Astrocyte (in vitro differentiated cells and primary cell): ENCODE measurements at places on chromosomes 5 and 9. TPM values are rescaled to one million over a fixed set of nuclear protein-coding genes. Genes with fewer than 3 reads are reported as not detected.
A peak's percentile ranks its signal among the peaks of the same experiment; 100 is the strongest.

Gene CENPK
- 5.6 and 7.0 TPM in 2 replicates for total RNA-seq

Gene TRPM3
- 0.14 and 0.22 TPM in 2 replicates for total RNA-seq

GRCh38 chr9:99867968-99868367 is 38.5 kb upstream of the STX17 start:
- DNase-seq: no peak
- no peak overlapping the region for H3K4me3 ChIP-seq
- no peaks in the 10 kb centered on the region for H3K27me3 ChIP-seq
- H3K27ac ChIP-seq: no peak overlapping the region
- no peaks in the 10 kb centered on the region for H3K36me3 ChIP-seq

DNA sequence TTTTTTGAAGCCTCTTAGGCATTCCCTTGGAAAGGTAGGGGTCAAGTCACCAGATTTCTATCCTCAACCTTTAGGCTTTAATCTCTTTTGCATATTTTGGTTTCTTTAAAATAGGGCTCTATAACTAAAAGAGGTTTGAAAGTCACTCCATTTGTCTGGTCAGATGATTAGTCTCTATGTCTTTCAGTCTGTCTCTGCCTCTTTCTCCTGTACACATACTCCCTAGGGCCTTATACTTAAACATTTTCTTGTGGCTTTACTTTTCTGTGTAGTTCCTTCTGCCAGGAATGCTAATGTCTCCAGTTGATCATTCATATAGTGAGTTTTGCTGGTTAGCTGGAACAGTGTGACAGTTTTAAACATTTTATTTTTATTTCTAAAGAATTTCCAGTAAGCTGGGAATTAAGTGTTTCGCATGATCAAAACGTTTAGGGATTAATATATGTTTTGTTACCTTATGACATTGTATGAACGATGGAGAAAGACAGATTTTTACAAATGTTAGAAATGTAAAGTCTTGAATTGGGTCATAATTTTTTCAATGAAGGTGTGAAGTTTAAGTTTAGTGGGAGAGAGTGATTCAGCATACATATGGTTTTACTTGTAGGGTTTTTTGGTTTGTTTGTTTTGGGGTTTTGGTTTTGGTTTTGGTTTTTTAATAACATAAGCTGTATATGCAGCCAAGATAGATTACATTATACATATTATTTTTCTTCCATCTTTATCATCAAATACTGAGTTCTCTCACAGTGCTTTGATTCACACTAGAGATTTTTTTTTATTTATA is 90.6 kb downstream of the ZCCHC7 start:
- DNase-seq: no peak
- no peaks in the 10 kb centered on the region for H3K27me3 ChIP-seq
- H3K36me3 ChIP-seq: no peaks in the 10 kb centered on the region

DNA sequence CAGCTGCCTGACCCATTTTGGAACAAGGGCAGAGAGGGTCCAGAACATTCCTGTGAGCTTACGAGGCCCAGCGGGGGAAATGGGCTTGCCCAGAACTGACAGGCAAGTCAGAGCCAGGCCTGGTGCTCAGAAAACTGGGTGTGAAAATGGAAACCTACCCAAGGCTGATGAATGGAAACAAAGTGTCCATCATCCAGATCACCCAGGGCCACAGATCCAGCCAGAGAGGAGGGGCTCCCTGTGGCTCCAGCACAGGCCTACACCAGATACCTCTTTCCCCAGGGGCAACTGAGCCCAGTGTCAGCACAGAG is 3.1 kb downstream of the CLTB start:
- H3K36me3 ChIP-seq: no peaks in the 10 kb centered on the region
- H3K4me1 ChIP-seq: peaks cover 11% of the 10 kb centered on the region
- no peak for DNase-seq

- no peaks in the 10 kb centered on the region for H3K27me3 ChIP-seq
- DNase-seq: no peak
- no peaks in the 10 kb centered on the region for H3K36me3 ChIP-seq
Measured at GRCh38 chr5:62093411-62093810, 212.6 kb upstream of the KIF2A start.

DNA sequence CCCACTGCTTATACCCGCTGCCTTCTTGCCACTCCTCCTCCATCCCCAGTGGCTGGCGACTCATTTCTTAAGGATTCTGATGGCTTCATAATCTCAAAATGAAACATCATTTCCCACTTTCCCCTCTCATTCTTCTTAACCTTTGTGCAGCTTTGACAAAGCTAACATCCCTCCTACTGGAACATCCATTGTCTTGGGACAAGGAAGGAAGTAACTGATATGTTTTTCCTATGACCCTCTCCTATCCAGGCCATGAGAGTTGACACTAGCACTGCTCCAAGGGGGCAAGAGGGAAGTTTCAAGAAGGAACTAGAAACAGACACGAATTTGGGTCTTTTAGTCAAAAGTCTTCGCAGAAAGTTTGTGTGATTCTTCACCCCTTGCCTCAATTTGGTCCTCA is 71.7 kb upstream of the SNX2 start:
- H3K36me3 ChIP-seq: no peaks in the 10 kb centered on the region
- H3K4me3 ChIP-seq: no peak overlapping the region
- no peaks in the 10 kb centered on the region for H3K27me3 ChIP-seq

Gene ANKRD31
- 0.07 and 0.14 TPM in 2 replicates for total RNA-seq

DNA sequence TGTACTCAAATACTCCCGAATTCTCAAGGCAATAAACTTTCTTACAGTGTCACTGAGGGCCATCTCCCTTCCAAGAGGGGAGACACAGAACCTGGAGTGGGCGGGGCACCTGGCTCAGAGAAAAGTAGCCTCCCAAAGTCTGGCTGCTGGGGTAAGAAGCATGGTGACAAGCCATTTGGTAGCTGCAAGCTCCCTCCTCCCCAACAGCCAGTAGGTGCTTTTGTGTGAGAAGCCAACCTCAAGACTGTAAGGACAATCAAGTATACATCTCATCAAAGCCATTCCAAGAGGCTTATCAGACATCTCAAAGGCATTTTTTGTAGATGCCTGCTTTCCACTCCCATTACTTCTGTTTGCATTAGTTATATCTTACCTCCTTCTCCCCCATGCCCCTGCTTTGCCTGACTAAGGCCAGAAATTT is 1.4 kb downstream of the DAB2 start:
- no peaks in the 10 kb centered on the region for H3K36me3 ChIP-seq
- H3K4me1 ChIP-seq: peaks cover 44% of the 10 kb centered on the region
- DNase-seq: peak; percentile 39
- peak overlapping the region; percentile 95 for H3K27ac ChIP-seq

Gene KCNV2
- total RNA-seq: not detected in 2 replicates

GRCh38 chr5:94522117-94522516 is 96.3 kb downstream of the KIAA0825 start:
- no peak overlapping the region for H3K4me3 ChIP-seq
- no peak for DNase-seq
- peaks cover 4% of the 10 kb centered on the region for H3K4me1 ChIP-seq
- no peaks in the 10 kb centered on the region for H3K36me3 ChIP-seq
- no peaks in the 10 kb centered on the region for H3K27me3 ChIP-seq

DNA sequence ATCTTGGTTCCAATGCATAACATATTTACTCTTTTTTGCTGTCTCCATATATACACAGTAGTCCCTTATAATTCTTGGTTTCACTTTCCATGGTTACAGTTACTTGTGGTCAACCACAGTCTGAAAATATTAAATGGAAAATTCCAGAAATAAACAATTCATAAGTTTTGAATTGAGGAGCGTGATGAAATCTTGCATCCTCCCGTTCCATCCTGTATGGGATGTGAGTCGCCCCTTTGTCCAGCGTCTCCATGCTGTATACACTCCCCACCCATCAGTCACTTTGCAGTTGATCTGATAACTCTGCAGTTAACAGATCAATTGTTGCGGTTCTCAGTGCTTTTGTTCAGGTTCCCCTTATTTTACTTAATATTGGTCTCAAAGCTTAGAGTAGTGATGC is 11.5 kb upstream of the FAF2 start:
- H3K36me3 ChIP-seq: no peaks in the 10 kb centered on the region
- no peak overlapping the region for H3K27ac ChIP-seq
- no peak overlapping the region for H3K4me3 ChIP-seq
- peaks cover 8% of the 10 kb centered on the region for H3K4me1 ChIP-seq

DNA sequence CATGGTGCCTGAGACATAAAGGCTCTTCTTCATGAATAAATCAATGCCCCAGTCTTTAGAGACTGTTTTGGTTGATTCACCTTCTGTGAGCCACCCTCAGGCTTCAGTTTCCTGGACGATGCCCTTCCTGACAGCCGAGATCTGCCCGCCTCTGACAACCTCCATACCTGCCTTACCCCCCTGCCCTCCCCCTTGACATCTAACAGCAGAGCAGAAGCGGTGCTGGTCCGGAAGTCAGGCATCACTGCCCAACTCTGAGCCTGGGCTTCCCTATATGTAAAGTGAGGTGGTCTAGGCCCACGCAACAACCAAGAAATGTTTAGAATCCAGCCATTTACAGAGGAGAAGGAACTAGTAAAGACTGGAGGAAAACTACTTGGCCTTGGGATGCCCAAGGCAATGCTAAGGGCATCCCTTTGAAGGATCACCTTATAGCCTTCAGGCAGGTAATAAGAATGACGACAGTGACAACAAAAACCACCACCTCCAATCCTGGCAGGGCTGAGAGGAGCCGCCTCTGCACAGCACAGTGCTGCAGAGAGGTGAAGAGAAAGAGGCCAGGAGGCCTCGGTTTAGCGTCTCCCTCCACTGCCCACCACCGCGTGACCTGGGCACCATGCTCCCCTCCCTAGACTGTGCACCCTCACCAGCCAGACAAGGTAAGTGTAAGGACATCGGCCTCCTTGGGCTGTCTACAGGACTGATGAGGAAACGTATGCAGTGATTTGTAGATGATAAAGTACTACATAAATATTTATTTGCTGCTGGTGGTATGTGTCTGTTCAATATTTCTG is 35.3 kb upstream of the GABBR2 start:
- H3K4me3 ChIP-seq: no peak overlapping the region
- H3K27me3 ChIP-seq: no peaks in the 10 kb centered on the region
- H3K4me1 ChIP-seq: peaks cover 3% of the 10 kb centered on the region

Gene INSL6
- not detected in 2 replicates for total RNA-seq

- H3K27ac ChIP-seq: no peak overlapping the region
- peaks cover 9% of the 10 kb centered on the region for H3K4me1 ChIP-seq
- no peaks in the 10 kb centered on the region for H3K27me3 ChIP-seq
- H3K36me3 ChIP-seq: no peaks in the 10 kb centered on the region
- DNase-seq: peak; percentile 40
Measured at GRCh38 chr9:136255166-136255538, 9.5 kb upstream of the QSOX2 start.

DNA sequence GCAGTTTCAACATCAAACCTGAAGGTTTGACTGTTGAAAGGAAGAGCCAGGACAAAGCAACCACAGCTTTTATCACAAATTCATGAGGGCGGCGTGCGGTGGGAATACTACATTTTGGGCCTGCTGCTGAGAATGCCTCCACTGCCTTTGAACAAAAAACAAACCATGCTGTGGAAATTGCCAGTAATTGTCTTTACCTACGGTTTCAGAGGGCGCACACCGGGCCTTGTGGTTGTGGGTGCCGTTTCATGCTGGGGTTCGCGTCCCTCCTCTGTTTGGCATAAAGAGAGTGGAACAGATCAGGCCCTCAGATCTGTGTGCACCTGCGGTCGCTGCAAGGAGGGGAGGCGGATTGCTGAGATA is 27.6 kb upstream of the TCF7 start:
- H3K27ac ChIP-seq: no peak overlapping the region
- H3K4me1 ChIP-seq: peaks cover 11% of the 10 kb centered on the region
- H3K4me3 ChIP-seq: no peak overlapping the region
- no peaks in the 10 kb centered on the region for H3K36me3 ChIP-seq

- no peak overlapping the region for H3K4me3 ChIP-seq
- H3K27me3 ChIP-seq: no peaks in the 10 kb centered on the region
- no peak overlapping the region for H3K27ac ChIP-seq
- H3K36me3 ChIP-seq: no peaks in the 10 kb centered on the region
Measured at GRCh38 chr5:151208481-151208914, 15.4 kb downstream of the CCDC69 start.

GRCh38 chr5:147504011-147504410 is 5.9 kb downstream of the DPYSL3 start:
- H3K36me3 ChIP-seq: no peaks in the 10 kb centered on the region
- no peak overlapping the region for H3K4me3 ChIP-seq
- DNase-seq: peak; percentile 80
- H3K27me3 ChIP-seq: no peaks in the 10 kb centered on the region
- peaks cover 25% of the 10 kb centered on the region for H3K4me1 ChIP-seq

Gene PDZD2
- total RNA-seq: 6.5 and 10.3 TPM in 2 replicates

DNA sequence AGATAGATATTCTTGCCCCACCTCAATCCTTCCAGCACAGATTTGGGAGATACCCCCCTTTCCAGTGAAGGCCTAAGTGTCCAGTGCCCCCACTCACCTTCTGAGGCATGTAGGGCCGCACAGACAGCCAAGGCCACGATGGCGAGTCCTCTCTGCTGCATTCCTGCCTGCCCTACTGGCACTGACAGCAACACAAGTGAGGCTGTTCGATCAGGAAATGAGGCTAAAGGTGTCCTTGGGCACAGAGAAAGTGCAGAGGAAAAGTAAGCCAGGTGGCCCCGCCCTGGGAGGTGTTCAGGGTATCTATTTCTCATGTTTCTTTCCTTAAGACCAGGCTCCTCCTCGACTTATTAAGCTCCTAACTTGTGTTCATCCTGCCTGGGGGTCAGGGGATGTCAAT is at the start of gene CCL28:
Gene CCL28 (minus strand): TSS at position 236 of the 400 bp plus-strand sequence. CDS start 75 bp downstream, at position 161.
- no peaks in the 10 kb centered on the region for H3K4me1 ChIP-seq
- DNase-seq: no peak
- no peak within 1 kb of the TSS for H3K4me3 ChIP-seq
- H3K27ac ChIP-seq: no peak within 1 kb of the TSS
- H3K27me3 ChIP-seq: no peaks in the 10 kb centered on the region
- no peaks in the 10 kb centered on the region for H3K36me3 ChIP-seq

DNA sequence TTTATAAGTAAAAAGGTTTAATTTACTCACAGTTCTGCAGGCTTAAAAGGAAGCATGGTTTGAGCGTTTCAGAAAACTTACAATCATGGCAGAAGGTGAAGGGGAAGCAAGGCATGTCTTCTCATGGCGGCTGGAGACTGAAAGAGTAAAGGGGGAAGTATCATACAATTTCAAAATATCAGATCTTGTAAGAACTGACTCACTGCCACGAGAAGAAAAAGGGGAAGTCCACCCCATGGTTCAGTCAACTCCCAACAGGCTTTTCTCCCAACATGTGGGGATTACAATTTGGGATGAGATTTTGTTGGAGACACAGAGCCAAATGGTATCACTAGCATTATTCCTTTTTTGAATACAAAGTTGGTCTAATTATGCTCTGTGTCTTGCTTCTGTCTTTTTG is 627.9 kb upstream of the ST8SIA4 start:
- H3K27ac ChIP-seq: no peak overlapping the region
- no peak overlapping the region for H3K4me3 ChIP-seq
- no peak for DNase-seq
- no peaks in the 10 kb centered on the region for H3K36me3 ChIP-seq
- no peaks in the 10 kb centered on the region for H3K4me1 ChIP-seq

DNA sequence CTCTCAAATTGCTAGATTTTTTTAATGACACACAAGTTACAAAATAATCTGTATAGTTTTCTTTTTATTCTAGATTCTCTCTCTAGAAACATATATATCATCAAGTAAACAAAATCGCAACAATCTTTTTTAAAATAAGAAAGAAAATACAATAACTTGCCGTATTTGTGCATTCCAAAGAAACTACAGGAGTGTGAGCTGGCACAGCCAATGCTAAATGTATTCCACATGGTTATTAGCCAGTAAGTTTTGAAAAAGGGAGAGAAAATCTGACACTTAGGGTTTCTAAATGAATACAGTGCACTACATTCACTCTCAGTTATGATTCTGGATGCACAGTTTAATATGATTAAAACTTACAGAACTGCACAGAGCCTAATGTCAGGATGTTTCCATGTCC is 117.9 kb downstream of the BNC2 start:
- no peaks in the 10 kb centered on the region for H3K36me3 ChIP-seq
- no peak overlapping the region for H3K4me3 ChIP-seq
- H3K27ac ChIP-seq: no peak overlapping the region
- H3K4me1 ChIP-seq: no peaks in the 10 kb centered on the region

Gene KIF4B
- total RNA-seq: not detected in 2 replicates

GRCh38 chr5:181173420-181174342 is 26.3 kb downstream of the OR2V2 start:
- peak; percentile 60 for DNase-seq
- H3K4me3 ChIP-seq: no peak overlapping the region
- peaks cover 14% of the 10 kb centered on the region for H3K27me3 ChIP-seq
- H3K4me1 ChIP-seq: peaks cover 13% of the 10 kb centered on the region
